ENCODE measurements at places on chromosomes 13 and 19.

DNA sequence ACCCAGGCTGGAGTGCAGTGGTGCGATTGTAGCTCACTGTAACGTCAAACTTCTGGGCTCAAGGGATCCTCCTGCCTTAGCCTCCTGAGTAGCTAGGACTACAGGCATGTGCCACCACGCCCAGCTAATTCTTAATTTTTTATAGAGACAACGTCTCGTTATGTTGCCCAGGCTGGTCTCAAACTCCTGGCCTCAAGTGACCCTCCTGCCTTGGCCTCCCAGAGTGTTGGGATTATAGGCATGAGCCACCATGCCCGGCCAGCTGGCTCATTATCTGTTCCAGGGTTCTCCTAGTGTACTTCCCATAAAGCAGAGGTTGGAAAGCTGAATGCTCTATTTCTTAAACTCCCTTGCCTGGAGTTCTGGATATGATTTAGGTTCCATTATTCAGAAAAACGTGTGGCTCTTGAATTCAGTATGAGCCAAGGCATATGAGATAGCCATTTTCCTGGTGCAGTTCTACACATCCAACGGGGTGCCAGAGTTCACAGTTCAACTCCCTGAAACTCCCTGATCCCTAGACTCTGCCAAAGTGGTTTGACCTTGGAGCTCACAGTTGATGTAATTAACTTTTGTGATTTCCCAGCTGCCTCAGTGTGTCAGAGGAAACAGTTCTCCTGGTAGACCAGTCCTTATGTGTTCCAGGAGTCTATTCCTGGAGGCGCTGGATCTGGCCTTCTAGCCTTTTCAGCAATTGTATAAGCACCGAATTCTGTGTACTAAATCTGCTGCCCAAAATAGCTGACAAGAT is 21.6 kb downstream of the GPR183 start:
- no peak for DNase-seq

DNA sequence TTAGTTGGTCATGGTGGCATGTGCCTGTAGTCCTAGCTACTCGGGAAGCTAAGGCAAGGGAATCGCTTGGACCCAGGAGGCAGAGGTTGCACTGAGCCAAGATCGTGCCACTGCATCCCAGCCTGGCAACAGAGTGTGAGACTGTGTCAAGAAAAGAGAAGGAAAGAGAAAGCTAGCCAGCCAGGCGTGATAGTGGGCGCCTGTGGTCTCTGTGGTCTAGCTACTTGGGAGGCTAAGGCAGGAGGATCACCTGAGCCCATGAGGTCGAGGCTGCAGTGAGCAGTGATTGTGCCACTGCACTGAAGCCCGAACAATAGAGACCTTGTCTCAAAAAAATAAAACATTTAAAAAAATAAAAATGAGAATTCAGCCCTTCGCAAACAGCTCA is 33.3 kb downstream of the TIMM13 start:
- no peak for DNase-seq

DNA sequence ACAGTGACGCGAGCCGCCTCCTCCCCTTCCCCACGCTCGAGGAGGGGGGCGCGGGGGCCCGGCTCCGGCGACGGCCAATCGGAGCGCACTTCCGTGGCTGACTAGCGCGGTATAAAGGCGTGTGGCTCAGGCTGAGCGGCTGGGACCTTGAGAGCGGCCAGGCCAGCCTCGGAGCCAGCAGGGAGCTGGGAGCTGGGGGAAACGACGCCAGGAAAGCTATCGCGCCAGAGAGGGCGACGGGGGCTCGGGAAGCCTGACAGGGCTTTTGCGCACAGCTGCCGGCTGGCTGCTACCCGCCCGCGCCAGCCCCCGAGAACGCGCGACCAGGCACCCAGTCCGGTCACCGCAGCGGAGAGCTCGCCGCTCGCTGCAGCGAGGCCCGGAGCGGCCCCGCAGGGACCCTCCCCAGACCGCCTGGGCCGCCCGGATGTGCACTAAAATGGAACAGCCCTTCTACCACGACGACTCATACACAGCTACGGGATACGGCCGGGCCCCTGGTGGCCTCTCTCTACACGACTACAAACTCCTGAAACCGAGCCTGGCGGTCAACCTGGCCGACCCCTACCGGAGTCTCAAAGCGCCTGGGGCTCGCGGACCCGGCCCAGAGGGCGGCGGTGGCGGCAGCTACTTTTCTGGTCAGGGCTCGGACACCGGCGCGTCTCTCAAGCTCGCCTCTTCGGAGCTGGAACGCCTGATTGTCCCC is at the start of gene JUNB:
JUNB (plus strand) TSS at position 142 of the 706 bp plus-strand sequence; CDS start at position 428, 286 bp downstream.
- peak; percentile 97 for DNase-seq

- DNase-seq, result no peak
These were observed 305.6 kb downstream of the COG6 start for GRCh38 chr13:39961036-39961435.

- peak; percentile 95 for DNase-seq
These were observed 545 bp downstream of the NACC1 start for GRCh38 chr19:13118424-13119193.

- peak; percentile 86 for DNase-seq
These were observed 7.7 kb downstream of the NDUFB7 start for GRCh38 chr19:14563989-14564651.

GRCh38 chr13:79271616-79272015 is 134.4 kb downstream of the RBM26 start:
- no peak for DNase-seq

- DNase-seq, result no peak
These were observed 7.0 kb downstream of the DNAJB1 start for GRCh38 chr19:14511229-14511593.

- DNase-seq, result no peak
These were observed 17.7 kb upstream of the SEMA6B start for GRCh38 chr19:4577020-4577782.

GRCh38 chr13:35016362-35017112 is 74.5 kb downstream of the NBEA start:
- DNase-seq, result no peak

DNA sequence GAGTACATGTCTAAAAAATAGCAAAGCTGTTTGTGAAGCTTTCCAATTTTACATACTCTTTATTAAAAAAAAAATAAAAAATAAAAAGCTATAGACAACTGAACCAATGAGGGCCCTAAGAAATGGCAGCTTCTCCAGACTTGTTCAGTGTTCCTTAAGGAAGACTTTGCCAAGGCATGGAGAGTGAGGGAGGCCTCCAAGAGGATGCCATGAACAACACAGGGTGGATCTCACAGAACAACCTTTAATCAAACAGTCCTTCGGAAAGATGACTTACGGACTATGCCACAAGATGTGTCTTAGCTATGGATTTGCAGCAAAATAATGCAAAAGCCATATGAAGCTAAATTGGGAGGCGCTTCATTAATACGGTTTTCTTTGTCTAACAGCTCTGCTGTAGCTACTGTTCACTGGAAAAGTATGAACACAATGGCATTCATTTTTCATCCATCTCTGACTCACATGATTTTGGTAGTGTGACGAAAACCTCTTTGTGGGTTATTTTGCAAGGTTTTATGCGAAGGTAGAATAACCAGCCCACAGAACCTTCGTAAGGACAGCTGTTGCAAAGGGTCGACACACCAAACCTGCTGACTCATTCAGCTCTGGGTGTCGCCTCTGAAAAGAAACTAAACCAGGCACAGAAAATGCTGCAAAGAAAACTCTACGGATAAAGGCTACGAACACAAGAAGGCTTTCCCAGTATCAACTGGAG is 27.7 kb downstream of the EFNB2 start:
- DNase-seq, result peak; percentile 62

DNA sequence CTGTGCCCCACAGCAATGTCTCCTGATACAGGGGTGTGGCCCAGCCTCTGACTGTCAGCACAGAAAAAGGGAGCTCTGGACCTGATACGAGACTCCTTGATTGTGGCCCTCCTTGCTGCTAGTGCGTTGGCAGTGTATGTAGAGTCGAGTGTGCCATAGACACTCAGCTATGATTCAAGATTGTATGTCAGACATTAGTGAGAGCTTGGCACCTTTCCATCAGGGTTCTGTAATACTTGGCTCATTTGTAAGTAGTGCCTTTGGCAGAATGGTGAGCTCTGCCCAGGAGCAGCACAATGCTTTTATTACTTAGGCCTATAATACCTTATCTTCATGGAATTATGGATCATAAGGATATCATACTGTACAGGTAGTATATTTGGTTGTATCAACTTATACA is 83.4 kb downstream of the ATP8A2 start:
- no peak for DNase-seq

- peak; percentile 89 for DNase-seq
These were observed 5.3 kb upstream of the GPR4 start for GRCh38 chr19:45607071-45608029.

DNA sequence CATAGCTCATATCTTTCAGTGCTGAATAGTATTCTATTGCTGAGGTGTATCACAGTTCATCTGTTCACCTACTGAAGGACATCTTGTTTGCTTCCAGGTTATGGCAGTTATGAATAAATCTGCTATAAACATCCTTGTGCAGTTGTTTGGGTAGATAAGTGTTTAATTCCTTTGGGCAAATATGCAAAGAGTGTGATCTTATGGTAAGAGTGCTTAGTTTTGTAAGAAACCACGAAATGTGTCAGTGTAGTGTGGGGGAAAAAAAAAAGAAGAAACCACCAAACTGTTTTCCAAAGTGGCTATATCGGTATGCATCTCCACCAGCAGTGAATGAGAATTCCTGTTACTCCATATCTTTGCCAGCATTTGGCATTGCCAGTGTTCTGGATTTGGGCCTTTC is 93.3 kb downstream of the PIBF1 start:
- no peak for DNase-seq

All from islet precursor cell (in vitro differentiated cells).